ENCODE measurements at places on chromosomes 4 and X.

- DNase-seq, result no peak
These were observed 413.6 kb downstream of the TRIML1 start for GRCh38 chr4:188552741-188553275.

DNA sequence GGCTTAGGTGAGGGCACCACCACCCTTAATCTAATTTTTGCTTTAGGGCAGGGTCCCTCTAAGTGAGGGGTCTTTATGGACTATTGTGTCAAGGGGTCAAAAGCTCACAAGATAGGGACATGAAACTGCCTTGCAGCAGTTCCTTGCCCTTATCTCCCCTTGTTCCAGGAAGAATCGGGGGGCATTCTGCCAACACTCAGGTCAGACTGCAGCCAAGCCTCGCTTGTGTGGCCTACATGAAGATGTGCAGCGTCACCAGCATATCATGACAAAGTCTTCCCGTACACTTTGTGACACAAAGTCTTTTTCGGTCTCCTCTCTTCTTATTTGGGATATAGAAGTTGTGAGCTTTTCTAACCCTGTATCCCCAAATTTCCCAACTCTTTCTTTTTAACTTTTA lies 17.5 kb upstream of the USP9X start:
- no peak for DNase-seq

DNA sequence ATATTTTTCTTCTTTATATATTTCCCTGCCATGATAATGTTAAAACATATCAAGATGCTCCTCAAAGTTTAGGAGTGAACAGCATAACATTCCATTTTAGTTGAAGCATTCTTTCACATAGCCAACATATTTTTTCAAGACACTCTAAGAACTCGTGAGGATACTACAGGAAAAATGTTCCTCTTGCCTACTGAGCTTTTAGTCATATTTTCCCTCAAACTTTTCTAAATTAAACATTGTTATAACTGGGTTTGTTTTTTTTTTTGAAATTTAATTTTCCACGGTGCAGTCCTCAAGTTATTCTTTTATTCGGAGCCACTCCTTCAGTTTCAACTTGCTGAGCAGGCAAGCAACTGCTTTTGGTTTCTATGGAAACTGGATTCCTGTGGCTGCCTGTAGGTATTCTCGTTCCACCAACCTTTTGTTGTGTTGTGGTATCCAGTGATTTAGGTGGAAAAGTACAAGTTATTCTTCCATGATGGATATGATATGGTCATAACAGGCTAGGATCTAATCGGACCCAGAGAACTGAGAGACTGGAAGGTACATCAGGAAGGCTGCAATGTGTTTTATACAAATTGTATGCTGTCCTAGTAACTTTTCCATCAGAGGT lies 248.0 kb downstream of the TRIML1 start:
- DNase-seq, result peak; percentile 50

- DNase-seq, result no peak
These were observed 158.3 kb downstream of the PALLD start for GRCh38 chr4:168655182-168655581.

- DNase-seq, result no peak
These were observed 27.2 kb downstream of the ELF4 start for GRCh38 chrX:130083107-130083490.

GRCh38 chr4:94472056-94472826 lies 20.5 kb downstream of the PDLIM5 start:
- DNase-seq, result peak; percentile 52

All from epithelial cell of esophagus (primary cell).